ENCODE measurements at places on chromosomes 1 and 21.

- no peak for DNase-seq
Observed at GRCh38 chr1:203621559-203622262, 4.9 kb upstream of the ATP2B4 start.

GRCh38 chr1:4838231-4838630 is 183.8 kb downstream of the AJAP1 start:
- DNase-seq = no peak

DNA sequence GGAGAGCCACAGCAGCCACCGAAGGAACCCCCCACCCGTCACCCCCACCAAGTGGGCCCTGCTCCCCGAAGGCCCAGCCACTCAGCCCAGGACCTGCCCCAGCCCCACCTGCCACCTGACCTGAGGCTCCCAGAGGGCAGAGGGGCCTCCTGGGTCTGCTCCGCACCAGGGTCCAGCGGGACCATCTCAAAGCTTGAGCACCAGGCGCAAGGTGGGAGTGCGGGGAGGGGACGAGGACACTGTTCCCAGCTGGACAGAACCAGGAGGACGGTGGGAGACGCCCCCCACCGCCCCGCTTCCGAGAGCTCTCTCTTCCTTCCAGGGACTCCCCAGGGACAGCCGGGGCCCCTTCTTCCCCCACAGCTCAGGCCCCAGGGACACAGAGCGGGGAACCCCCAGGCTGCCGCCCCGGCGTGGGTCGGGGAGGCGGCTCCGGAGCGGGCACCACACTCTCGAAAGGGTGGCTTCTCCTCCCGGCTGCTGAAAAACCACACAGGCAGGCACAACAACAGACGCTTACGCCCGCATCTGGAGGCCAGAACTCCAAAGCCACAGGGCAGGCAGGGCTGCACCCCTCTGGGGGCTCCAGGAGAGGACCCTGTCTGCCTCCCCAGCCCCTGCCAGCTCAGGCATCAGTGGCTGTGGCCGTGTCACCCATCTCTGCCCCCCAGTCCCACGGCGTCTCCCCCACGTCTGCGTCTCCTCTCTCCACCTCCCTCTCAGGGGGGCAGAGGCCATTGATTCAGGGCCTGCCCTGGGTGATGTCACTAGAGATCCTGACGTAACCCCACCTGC is 1.9 kb upstream of the TTLL10 start:
- peak; percentile 69 for DNase-seq

- DNase-seq = no peak
Observed at GRCh38 chr1:181711820-181712219, 228.5 kb downstream of the CACNA1E start.

- DNase-seq = peak; percentile 86
Observed at GRCh38 chr21:17512253-17513213, at the start of gene CXADR. Gene CXADR (plus strand): TSS chr21:17513043. CDS start chr21:17513130, 87 bp downstream.

GRCh38 chr1:116514708-116515525 is 55.9 kb downstream of the CD58 start:
- DNase-seq = peak; percentile 44

GRCh38 chr1:213083112-213083445 is 32.0 kb downstream of the RPS6KC1 start:
- no peak for DNase-seq

DNA sequence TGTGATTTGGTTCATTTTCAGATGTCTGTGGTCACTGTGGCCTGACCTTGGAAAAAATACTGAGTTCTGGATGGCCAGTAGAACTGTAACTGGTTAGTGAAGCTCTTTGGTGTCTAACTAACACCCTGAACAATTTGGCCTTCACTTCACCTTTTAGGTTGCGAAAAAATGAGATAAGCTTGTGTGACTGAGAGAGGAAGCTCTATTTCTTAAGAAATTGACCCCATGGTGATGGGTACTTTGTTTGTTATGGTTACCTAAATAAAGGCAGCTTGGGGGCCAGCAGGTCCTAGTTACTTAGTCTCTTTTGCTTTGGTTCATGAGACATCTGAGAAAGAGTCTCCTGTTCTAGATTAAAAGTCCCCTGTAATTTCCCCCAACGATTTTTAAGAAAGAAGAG is 181.6 kb downstream of the ZNF326 start:
- no peak for DNase-seq

GRCh38 chr1:234602334-234603220 is 7.4 kb downstream of the IRF2BP2 start:
- DNase-seq = peak; percentile 65

- DNase-seq = peak; percentile 66
Observed at GRCh38 chr1:85048296-85049064, at the start of gene MCOLN3. Gene MCOLN3 (minus strand): TSS chr1:85048500. CDS start chr1:85045360, 3,140 bp downstream.

GRCh38 chr1:156551066-156551643 is 21.2 kb downstream of the IQGAP3 start:
- no peak for DNase-seq

- DNase-seq = no peak
Observed at GRCh38 chr1:61441723-61442262, 283.1 kb downstream of the TM2D1 start.

DNA sequence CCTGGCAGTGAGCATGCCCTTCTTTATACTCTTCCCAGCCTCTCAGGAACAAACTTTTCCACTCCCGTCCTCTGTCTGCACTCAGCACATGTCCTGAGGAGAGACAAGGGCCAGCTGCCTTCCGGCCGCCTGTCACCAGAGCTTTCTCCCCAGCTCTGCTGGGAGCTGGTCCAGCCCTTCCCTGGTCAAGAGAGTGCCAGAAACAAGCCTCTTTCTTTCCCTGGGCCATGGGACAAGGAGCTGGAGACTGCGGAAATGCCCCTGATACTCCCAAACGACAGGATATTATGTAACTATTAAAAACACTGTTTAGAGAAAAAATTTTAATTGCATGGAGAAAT is 10.4 kb downstream of the LAMB3 start:
- DNase-seq = no peak

- no peak for DNase-seq
Observed at GRCh38 chr1:9388335-9389180, 95.9 kb downstream of the SPSB1 start.

- no peak for DNase-seq
Observed at GRCh38 chr1:24457866-24458265, 42.3 kb downstream of the NIPAL3 start.

- DNase-seq = peak; percentile 16
Observed at GRCh38 chr1:57423135-57423655, 665 bp downstream of the DAB1 start.

- DNase-seq = no peak
Observed at GRCh38 chr1:24906760-24907490, 23.2 kb downstream of the RUNX3 start.

GRCh38 chr1:9670085-9670484 is 18.6 kb downstream of the PIK3CD start:
- DNase-seq = peak; percentile 65

DNA sequence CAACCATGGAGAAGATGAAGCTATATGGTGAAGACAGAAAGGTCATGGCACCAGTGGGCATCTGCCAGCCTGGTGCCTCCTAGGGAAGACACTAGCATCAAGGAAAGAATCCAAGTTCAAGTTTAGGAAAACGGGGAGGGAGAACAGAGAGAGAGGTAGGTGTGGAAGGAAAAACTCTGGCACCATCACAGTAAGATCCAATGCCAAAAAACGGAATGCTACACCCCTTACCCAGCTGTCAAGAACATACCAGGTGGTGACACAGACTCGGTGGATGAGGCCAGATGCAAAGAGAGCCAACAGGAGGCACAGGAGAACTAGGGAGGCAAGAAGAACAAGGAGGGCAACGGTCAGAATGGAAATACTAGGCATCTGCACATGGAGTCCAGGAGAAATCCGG is 3.6 kb downstream of the KRTCAP2 start:
- DNase-seq = no peak

DNA sequence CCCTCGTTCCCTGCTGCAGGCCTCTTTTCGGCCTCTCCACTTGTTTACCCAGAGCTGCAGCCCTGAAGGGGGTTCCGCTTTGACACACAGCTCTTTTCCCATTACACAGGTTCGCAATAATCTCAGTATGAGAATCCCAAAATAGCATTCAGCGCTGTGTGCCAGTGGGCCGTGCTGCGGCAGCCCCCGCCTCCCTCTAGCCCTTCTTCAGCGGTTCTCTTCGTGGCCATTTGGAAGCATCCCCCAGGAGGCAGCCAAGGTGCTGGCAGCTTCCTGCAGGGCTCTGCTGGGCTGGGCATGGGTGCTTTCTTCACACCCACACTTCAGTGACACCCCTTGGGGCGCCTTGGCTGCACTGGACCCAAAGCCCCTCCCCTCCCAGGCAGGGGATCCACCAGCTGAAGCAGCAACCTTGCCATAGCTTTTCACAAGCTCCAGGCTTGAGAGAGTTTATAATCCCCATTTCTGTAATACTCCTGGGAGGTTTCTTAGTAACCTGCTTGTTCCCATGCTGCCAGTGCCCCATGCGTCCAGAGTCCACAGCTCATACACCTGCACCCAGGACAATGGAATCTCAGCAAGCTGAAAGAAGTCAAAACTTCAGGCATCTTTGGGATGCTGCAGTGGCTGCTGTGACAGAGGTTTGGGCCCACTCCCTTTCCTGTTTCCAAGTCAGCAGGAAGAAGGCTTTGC is 8.1 kb downstream of the NCF2 start:
- DNase-seq = no peak

- no peak for DNase-seq
Observed at GRCh38 chr1:7046314-7046713, 261.1 kb downstream of the CAMTA1 start.

DNA sequence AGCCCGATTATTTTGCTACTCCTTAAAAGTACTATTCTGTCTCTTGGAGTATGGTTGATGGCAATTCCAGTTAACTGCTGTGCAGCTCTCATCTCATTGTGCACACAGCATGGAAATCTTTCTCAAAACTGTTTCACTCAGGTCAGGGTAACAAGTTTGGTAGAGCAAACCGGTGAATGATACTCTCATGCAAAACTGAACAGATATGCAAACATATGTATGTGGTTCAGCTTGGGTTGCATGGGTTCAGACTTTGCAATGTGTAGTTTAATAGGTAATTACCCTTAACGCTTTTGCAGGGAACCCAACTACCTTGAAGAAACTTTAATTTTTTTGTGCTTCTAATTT is 2.2 kb downstream of the GADD45A start:
- DNase-seq = peak; percentile 37

Data from GM13977 (cell line).